ENCODE measurements at places on chromosomes 5 and 9.

GRCh38 chr9:4421847-4422246 lies 68.4 kb upstream of the SLC1A1 start:
- DNase-seq = no peak

DNA sequence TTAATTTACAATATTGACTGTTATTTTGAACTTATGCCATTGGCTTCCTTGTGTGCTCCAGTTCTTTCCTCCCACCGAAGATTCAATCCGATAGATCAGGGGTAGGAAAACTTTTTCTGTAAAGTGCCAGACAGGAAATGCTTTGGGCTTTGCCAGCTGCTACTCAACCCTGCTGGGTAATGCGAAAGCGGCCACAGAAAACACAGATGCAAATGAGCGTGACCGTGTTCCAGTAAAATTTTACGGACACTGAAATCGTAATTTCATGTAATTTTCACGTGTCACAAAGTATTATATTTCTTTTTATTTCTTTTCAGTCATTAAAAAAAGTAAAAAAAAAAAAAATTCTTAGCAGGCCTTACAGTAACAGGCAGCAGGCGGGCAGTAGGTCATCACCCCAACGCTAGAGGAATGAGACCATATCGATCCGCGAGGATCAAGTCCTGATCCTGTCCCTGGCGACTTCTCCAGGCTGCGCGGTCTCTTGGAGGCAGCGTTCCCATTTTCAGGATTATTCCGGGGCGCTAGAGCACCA lies 599 bp downstream of the NMRK1 start:
- peak; percentile 69 for DNase-seq

DNA sequence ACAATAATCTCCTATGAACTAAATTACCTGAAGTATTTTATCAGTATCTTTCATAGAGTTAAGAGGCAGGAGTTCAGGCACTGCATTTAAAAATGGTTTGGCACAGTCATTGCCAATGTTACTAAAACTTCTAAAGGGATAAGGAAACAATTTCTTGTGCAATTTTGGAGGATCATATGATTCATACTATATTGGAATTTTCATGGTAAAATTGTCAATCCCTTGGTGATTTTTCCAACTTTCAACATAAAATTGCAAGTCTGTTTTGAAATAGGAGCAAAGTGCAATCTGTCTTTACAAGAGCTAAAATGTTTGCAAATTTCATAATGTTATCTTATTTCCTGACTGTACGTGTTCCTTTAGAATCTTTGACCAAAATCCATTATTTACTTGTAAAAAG lies 211.1 kb downstream of the DMRTA1 start:
- no peak for DNase-seq

- no peak for DNase-seq
Measured at GRCh38 chr5:28927559-28928326, 1889.4 kb upstream of the CDH9 start.

- DNase-seq = peak; percentile 86
Measured at GRCh38 chr5:142327111-142327842, 2.5 kb upstream of the SPRY4 start.

DNA sequence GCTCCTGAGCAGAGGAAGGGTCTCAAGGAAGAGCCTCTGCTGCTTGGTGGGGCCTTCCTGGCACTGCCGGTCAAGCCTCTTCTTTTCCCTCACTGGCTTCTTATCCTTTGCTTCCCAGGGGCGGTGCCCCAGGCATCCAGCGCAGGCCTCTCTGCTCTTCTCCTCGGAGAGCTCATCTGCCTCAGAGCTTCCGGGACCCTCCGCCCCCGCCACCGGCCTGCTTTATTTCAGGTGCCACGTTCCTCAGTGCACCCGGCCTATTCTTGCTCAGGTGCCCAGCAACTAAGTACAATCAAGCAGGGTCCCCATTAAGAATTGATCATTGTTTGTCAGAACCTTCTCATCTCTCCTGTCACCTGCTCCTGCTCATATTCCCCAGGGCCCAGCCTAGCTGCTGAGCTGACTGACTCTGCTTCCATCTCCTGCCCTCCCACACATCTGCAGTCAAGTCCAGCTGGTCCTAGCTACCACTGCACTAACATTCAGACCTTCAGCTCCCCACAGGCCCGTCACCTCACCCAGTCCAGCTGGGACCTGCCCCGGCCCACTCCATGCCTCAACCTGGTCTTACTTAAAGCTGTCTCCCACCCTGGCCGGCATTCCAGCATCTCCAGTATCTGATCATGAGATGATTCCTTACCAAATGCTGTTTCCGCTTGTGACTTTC lies 114.3 kb upstream of the BOD1 start:
- no peak for DNase-seq

Data from cardiac fibroblast (primary cell).